ENCODE measurements at places on chromosomes 12 and 14.

GRCh38 chr12:112524676-112525425 is 106.1 kb downstream of the PTPN11 start:
- DNase-seq: no peak

DNA sequence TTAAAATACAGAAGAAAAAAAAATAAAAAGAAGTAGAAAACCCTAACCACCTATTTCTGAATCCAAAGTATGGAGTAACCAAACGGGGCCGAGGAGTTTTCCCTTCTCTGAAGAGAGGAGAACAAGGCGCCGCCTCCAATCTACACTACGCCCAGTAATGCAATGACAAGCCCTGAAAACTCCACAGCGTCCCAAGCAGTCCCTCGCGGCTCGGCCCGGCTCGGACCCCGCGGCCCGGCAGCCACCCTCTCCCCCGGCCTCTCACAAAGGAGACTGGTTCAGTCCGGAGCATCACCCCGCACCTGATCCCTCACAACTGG is 371 bp downstream of the CHD8 start:
- peak; percentile 21 for DNase-seq

DNA sequence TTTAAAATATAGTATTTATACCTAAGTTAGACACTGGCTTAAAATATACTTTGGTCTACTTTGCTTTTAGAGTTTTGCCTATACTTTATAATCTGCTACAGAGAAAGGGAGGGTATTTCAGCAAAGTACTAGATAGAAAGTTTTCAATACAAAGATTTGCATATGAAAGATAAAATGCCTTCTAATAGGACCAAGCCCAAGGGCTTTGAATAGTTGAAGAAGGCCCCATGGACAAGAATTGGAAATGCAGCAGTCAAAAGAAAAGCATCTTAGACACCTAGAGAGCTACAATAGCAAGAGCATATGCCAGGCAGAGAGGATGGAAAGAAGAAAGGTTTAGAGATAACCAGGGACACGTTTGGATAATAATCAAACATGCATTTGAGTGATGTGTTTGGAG is 83.1 kb upstream of the DNM1L start:
- no peak for DNase-seq

- peak; percentile 17 for DNase-seq
These were observed 46.7 kb downstream of the LRRC74A start for GRCh38 chr14:76872796-76873432.

DNA sequence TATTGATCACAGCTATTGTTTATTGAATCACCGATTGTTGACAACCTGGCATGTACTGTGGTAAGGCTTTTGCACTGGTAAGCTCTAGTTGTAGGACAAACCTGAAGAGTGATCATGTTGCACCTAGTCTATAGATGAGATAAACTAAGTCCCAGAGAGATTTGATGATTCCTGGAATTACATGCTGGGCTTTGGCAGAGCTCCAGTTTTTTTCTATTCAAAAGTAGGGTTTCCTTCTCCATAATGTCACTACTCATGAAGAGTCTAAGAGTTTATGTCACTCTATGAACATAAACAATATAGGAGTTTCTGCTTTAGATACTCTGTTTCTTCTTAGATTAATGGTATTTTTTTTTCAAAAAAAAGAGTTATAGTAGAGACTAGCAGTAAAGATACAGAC is 72.0 kb downstream of the BMP4 start:
- DNase-seq: no peak

GRCh38 chr12:111285200-111285599 is 83.7 kb downstream of the PHETA1 start:
- no peak for DNase-seq

GRCh38 chr12:109777544-109777943 is 55.7 kb downstream of the TRPV4 start:
- peak; percentile 26 for DNase-seq

DNA sequence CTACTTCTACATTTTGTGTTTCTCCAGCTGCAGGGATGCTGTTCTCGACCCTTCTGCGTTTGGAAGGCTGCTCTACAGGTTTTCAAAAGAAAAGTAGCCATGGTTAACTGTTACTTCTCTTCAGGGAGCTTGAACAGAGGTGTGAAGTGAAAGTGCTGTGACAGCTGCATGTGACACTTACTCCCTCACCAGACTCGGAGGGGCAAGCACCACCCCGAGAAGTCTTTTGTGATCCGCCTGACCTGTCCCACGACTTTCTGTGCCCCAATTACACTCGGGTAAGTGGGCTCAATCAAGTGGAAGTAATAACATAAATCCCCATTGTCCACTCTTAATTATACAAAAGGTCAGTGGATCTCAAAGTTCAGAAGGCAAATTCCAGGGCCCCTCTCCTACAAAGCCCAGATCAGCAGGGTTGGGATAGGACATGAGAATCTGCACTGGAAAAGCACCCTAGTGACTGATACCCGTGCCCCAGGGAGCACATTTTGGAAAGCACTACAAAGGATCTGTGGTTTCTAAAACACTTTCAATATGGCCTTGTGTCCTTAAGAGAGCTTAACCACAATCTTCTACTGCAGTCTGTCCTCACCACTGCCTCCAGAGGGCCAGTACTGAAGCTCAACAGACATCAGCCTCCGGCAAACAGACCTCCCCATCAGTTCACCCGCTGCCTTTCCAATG is 11.5 kb downstream of the FICD start:
- no peak for DNase-seq
